GM23338 (cell line): ENCODE measurements at places on chromosomes 16 and 17. TPM values are rescaled to one million over a fixed set of nuclear protein-coding genes. Genes with fewer than 3 reads are reported as not detected.

DNA sequence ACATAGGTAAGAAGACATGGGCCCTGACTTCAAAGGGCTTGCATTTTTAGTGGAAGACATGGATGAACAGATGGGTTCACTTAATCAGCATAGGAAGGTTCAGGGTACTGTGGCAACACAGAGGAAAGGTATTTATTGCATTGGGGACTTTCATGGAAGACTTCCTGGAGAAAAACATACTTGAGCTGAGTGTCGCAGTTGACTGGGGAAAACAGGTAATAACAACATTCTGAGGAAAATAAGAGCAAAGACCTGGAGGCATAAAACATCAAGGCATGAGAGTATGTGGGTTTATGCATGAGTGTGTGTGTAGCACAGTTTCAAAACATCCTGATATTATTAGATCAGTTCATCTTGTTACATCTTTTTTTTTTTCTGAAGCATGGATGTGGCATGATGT is 82.7 kb downstream of the MAP2K6 start:
- H3K4me3 ChIP-seq: no peak overlapping the region
- no peak overlapping the region for H3K27ac ChIP-seq
- DNase-seq: no peak
- H3K36me3 ChIP-seq: no peaks in the 10 kb centered on the region

- H3K27me3 ChIP-seq: no peaks in the 10 kb centered on the region
- H3K36me3 ChIP-seq: no peaks in the 10 kb centered on the region
- DNase-seq: no peak
- H3K27ac ChIP-seq: no peak overlapping the region
- no peaks in the 10 kb centered on the region for H3K4me1 ChIP-seq
These were observed 27.1 kb downstream of the SHISA6 start for GRCh38 chr17:11267999-11268575.

GRCh38 chr16:71826533-71827017 is 17.9 kb upstream of the AP1G1 start:
- no peaks in the 10 kb centered on the region for H3K27me3 ChIP-seq
- no peaks in the 10 kb centered on the region for H3K36me3 ChIP-seq
- no peaks in the 10 kb centered on the region for H3K4me1 ChIP-seq
- no peak for DNase-seq
- no peak overlapping the region for H3K4me3 ChIP-seq
- no peak overlapping the region for H3K27ac ChIP-seq

DNA sequence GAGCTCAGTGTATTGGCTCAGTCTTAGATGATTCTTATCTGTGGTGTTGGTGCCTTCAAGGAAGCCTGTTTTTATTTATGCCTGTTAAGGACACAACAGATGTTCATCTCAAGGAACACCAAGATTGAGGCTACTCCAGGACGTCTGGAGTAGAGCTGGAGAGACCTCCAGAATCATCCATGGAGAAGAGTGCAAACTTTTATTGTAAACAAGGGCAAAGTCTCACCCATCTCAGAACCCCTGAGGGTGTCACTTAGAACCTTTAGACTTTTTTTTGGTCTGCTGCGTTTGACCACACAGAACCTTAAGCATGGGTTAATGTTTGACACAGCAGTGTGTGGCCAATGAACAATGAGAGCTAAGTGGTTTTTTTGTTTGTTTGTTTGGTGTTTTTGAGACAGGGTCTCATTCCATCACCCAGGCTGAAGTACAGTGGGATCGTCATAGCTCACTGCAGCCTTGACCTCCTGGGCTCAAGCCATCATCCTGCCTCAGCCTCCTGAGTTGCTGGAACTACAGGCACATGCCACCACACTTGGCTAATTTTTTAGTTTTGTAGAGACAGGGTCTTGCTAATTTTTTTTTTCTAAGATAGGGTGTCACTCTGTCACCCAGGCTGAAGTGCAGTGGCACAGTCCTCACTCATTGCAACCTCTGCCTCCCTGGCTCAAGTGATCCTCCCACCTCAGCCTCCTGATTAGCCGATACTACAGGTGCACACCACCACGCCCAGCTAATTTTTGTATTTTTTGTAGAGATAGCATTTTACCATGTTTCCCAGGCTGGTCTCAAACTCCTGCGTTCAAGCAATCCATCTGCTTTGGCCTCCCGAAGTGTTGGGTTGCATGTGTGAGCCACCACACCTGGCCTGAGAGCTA is 16.3 kb downstream of the SLC47A1 start:
- H3K36me3 ChIP-seq: no peaks in the 10 kb centered on the region
- no peak overlapping the region for H3K27ac ChIP-seq
- no peak for DNase-seq
- no peaks in the 10 kb centered on the region for H3K27me3 ChIP-seq

- no peak overlapping the region for H3K4me3 ChIP-seq
- no peaks in the 10 kb centered on the region for H3K27me3 ChIP-seq
- no peaks in the 10 kb centered on the region for H3K4me1 ChIP-seq
- H3K36me3 ChIP-seq: peaks cover 97% of the 10 kb centered on the region
- H3K27ac ChIP-seq: no peak overlapping the region
These were observed 34.6 kb upstream of the SLC5A11 start for GRCh38 chr16:24810951-24811843.

DNA sequence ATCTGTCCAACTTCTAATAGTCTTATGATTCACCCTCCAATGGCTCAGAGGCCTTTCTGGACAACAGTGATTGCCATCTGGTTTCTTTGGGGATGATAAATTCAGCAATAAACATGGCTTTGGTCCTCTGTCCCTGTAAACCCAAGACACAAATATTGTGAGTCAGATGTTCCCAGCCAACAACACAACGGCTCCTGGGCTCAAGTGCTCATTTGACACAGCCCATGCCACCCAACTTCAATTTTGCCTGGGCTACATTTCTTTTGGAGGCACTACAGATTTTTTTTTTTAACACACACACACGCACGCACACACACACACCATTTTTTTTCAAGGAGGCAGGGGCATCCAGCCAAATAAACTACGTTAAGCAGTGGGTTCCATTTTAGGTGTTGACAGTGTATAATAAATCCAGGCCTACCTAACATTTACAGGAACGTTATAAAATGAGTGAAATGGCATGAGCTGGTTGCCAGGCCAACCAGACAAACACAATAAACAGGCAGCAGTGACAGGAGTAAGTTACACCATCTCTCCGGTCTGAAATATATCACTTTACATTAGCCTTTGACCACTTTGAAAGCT is 939.9 kb upstream of the SOX9 start:
- H3K36me3 ChIP-seq: no peaks in the 10 kb centered on the region
- H3K27ac ChIP-seq: no peak overlapping the region
- no peak for DNase-seq
- H3K4me3 ChIP-seq: no peak overlapping the region
- H3K27me3 ChIP-seq: no peaks in the 10 kb centered on the region
- H3K4me1 ChIP-seq: no peaks in the 10 kb centered on the region

DNA sequence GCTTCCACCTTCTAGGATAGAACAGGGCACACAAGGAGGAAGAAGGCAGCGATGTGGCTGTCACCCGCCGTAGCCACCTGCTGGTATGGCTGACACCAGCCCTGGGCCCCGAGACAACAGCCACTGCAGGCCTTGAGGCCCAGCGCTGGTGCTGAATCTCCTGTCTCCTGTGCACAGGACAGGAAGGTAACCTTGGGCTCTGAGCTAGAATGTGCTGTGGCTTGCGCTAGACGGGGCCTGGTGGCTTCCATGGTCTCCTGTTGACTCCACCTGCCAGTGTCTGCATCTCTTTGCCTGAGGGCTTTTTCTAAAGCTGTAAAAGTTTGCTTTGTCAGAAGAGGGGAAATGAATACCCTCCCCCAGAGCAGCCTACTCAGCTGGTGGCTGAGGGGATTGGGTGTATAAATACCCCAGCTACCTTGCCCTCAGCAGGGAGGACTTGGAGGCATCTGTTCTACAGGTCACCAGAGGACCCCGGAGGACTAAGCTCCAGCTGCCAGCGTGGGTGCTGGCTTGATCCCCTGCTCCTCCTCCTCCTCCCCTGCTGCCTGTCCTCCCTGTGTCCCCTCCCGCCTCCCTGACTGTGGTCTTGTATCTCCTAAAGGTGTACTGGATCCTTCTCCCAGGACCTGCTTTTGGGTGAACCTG is 76.1 kb upstream of the SDK2 start:
- H3K27me3 ChIP-seq: no peaks in the 10 kb centered on the region
- H3K4me3 ChIP-seq: no peak overlapping the region
- H3K27ac ChIP-seq: no peak overlapping the region
- H3K4me1 ChIP-seq: no peaks in the 10 kb centered on the region

DNA sequence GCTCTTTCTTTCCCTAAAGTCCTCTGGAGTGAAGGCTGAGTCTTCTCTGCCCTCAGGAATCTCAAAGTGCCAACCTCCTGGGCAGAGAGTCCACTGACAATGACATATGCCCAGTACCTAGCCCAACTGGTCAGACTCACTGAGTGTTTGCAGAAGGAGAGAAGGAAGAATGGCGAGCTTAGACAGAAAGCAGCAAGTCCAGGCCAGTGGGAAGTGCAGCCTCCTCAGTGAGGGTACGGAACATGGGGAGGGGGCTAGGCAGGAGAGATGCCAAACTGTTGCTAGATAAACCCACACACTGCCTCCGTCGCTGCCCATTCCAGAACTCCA is 678 bp downstream of the EXOC7 start:
- H3K4me1 ChIP-seq: peaks cover 26% of the 10 kb centered on the region; the same call in 1 of the 2 replicates
- H3K27me3 ChIP-seq: no peaks in the 10 kb centered on the region
- peaks cover 17% of the 10 kb centered on the region for H3K36me3 ChIP-seq
- no peak for DNase-seq

GRCh38 chr16:4094127-4094773 is 22.0 kb downstream of the ADCY9 start:
- no peaks in the 10 kb centered on the region for H3K4me1 ChIP-seq
- H3K27ac ChIP-seq: 0 out of 2 replicates have a peak overlapping the region, but pooled peaks have one; percentile 1
- H3K4me3 ChIP-seq: no peak overlapping the region
- DNase-seq: no peak
- no peaks in the 10 kb centered on the region for H3K36me3 ChIP-seq

DNA sequence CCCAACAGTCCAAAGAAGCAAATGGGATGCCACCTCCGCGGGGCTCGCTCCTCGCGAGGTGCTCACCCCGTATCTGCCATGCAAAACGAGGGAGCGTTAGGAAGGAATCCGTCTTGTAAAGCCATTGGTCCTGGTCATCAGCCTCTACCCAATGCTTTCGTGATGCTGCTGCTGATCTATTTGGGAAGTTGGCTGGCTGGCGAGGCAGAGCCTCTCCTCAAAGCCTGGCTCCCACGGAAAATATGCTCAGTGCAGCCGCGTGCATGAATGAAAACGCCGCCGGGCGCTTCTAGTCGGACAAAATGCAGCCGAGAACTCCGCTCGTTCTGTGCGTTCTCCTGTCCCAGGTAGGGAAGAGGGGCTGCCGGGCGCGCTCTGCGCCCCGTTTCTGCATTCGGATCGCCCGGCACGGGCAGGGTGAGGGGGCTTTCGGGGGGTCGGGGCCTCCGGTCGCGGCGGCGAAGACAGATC is at the start of gene CDH13:
TSS of gene CDH13 (plus strand) at position 179 of the 471 bp plus-strand sequence.
- H3K27ac ChIP-seq: no peak within 1 kb of the TSS
- peak within 1 kb of the TSS; percentile 78 for H3K4me3 ChIP-seq
- peak; percentile 55 for DNase-seq
- no peaks in the 10 kb centered on the region for H3K36me3 ChIP-seq
- peaks cover 27% of the 10 kb centered on the region for H3K4me1 ChIP-seq

GRCh38 chr17:2138761-2139160 is 83.9 kb downstream of the HIC1 start:
- H3K27me3 ChIP-seq: no peaks in the 10 kb centered on the region
- H3K4me3 ChIP-seq: no peak overlapping the region
- H3K27ac ChIP-seq: no peak overlapping the region
- no peak for DNase-seq

- H3K27ac ChIP-seq: no peak overlapping the region
- H3K36me3 ChIP-seq: no peaks in the 10 kb centered on the region
These were observed 4.6 kb downstream of the ANKRD13B start for GRCh38 chr17:29597361-29598172.

GRCh38 chr17:48600244-48601098 is 4.3 kb downstream of the HOXB6 start:
- H3K27me3 ChIP-seq: peaks cover 100% of the 10 kb centered on the region
- H3K4me1 ChIP-seq: peaks cover 44% of the 10 kb centered on the region
- DNase-seq: no peak
- H3K36me3 ChIP-seq: no peaks in the 10 kb centered on the region
- no peak overlapping the region for H3K27ac ChIP-seq

DNA sequence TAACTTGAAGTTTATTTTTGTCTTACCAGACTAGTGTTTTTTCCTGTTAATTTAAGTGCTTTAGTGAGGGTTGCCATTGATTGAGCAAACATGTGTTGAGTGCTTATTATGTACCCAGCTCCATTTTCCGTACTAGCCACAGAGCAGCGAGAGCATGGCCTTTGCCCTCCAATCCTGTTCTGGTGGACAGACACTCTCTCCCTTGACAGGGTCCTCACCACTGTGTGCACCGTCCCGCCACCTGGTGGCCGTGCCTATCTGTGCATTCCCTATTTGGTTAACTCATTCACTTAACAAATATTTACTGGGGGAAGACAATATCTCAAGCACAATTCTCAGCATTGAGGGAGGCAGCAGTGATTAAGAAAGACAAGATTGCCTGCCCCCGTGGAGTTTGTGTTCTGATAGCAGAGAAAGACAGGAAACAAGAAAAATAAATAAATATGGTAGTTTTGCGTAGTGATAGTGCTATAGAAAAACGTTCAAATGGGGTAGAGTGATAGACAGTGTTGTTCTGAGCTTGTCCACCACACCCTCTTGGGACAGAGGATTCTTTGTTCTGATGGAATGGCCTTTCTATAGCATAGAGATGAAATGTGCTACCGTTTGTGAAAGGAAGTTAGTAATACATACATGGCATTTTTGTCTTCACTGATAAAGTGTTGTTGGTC is 13.0 kb downstream of the CDH13 start:
- H3K4me1 ChIP-seq: peaks cover 21% of the 10 kb centered on the region
- no peaks in the 10 kb centered on the region for H3K36me3 ChIP-seq
- no peak overlapping the region for H3K27ac ChIP-seq
- DNase-seq: peak; percentile 78
- no peak overlapping the region for H3K4me3 ChIP-seq

DNA sequence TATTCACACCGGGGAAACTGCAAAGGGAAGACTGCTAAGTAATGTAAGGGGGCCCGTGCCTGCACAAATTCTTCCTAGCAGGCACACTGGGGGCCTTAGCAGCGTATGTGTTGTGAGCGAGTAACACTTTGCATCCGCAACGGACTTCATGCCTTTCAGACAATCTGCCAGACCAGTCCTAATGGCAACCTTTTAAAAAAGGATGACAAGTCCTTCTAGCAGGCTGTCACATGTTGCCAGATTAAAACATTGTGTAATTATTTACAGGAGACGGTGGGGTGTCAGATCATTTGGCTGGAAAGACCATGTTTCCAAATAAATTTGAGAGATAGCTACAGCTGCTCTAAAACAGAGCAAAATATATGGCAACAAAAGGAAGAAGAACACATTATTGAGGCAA is 46.1 kb downstream of the CPPED1 start:
- no peak for DNase-seq
- no peak overlapping the region for H3K4me3 ChIP-seq
- H3K36me3 ChIP-seq: no peaks in the 10 kb centered on the region
- H3K27ac ChIP-seq: no peak overlapping the region
- H3K27me3 ChIP-seq: no peaks in the 10 kb centered on the region

The SOST gene
- total RNA-seq: 0.31 TPM in 1 of 2 replicates, not detected in the other

The CA5A gene
- total RNA-seq: not detected in 2 replicates

The TNK1 gene
- 8.9 and 15.0 TPM in 2 replicates for total RNA-seq
